ENCODE measurements at places on chromosomes 7 and 10. TPM values are rescaled to one million over a fixed set of nuclear protein-coding genes. Genes with fewer than 3 reads are reported as not detected.

DNA sequence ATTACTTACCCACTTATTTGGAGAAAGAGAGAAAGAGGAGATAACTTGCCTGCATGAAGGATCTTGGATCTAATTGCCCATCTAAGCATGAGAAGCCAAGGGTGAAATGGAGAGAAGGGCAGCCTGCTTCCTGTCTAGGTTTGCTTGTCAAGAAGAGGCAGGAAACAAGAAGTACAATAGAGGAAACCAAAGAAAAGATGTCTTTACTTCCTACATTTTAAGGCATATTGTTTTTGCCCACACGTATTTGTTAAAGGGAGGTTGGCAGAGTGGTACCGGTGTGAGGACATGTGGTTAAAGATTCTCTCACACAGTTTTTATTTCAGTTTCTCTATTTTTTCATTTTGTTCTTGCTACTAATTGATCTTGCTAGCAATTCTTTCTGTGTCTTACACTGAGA is 6.0 kb upstream of the TAS2R38 start:
- DNase-seq, result no peak

DNA sequence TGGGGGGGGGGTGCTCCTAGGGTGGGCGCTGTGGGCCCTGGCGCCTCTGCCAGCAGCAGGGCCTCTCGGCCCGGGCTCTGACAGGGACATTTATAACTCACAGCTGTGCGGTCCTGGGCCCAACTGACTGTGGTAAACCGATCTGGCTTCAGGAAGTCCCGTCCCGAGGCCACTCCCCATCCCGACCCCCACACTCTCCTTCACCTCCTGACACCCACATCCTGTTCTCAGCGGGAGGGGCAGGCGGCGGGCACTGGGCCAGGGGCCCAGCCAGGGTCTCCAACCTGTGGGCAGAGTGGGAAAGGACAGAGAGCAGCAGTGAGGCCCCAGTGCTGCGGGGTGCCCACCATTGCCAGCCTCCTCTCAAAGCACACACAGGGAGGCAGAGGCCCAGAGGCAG is 69.1 kb downstream of the ZMIZ1 start:
- no peak for DNase-seq

- DNase-seq, result no peak
Observed at GRCh38 chr7:127114742-127115265, 137.9 kb downstream of the GRM8 start.

SNCG gene
- 55.9 TPM for total RNA-seq

FXYD4 gene
- not detected for total RNA-seq

LHFPL3 gene
- not detected for total RNA-seq
